Endothelial cell (in vitro differentiated cells): ENCODE measurements at places on chromosomes 4 and X. TPM values are rescaled to one million over a fixed set of nuclear protein-coding genes. Genes with fewer than 3 reads are reported as not detected.

The TCEAL1 gene
- 12.5 TPM for total RNA-seq

The HAND2 gene
- total RNA-seq: 1.5 TPM

The RTL3 gene
- not detected for total RNA-seq

The NSD2 gene
- 93.5 TPM for total RNA-seq

The RS1 gene
- total RNA-seq: not detected

The PRR32 gene
- total RNA-seq: not detected

The ASMT gene
- total RNA-seq: 0.31 TPM

The BTC gene
- total RNA-seq: 0.13 TPM

The GAGE12J gene
- not detected for total RNA-seq

The ZNF141 gene
- 17.0 TPM for total RNA-seq

The HS6ST2 gene
- total RNA-seq: 1.1 TPM

The PTTG2 gene
- total RNA-seq: not detected

The TBC1D8B gene
- 3.6 TPM for total RNA-seq

The NOCT gene
- total RNA-seq: 9.3 TPM

The TRIM2 gene
- total RNA-seq: 15.4 TPM

The TMEM271 gene
- total RNA-seq: not detected

The TCEAL6 gene
- total RNA-seq: not detected

The PIR gene
- total RNA-seq: 47.3 TPM

The F8A2 gene
- total RNA-seq: not detected

The CSAG2 gene
- total RNA-seq: not detected

The ADGRA3 gene
- 20.1 TPM for total RNA-seq

The XPNPEP2 gene
- 1.7 TPM for total RNA-seq

The NAP1L5 gene
- total RNA-seq: 4.4 TPM

The HSFX3 gene
- total RNA-seq: not detected

The CCDC160 gene
- total RNA-seq: 2.2 TPM

The MAGEA1 gene
- not detected for total RNA-seq

The MAP7D2 gene
- total RNA-seq: 2.7 TPM

The PFKFB1 gene
- total RNA-seq: 0.49 TPM

The ALG13 gene
- 29.0 TPM for total RNA-seq

The FGF16 gene
- 2.1 TPM for total RNA-seq

The SLC6A14 gene
- total RNA-seq: not detected

The AVPR2 gene
- total RNA-seq: 0.77 TPM

The MGAT4D gene
- 0.13 TPM for total RNA-seq

The CRLF2 gene
- not detected for total RNA-seq

The DGKK gene
- total RNA-seq: 0.49 TPM

The MTCP1 gene
- 15.2 TPM for total RNA-seq

The DNAAF6 gene
- 1.2 TPM for total RNA-seq

The RASGEF1B gene
- 10.7 TPM for total RNA-seq

The FAM47E gene
- 1.1 TPM for total RNA-seq

The STBD1 gene
- 1.8 TPM for total RNA-seq

The XAGE1A gene
- total RNA-seq: not detected

The NLGN3 gene
- 1.7 TPM for total RNA-seq

The NHS gene
- 5.3 TPM for total RNA-seq

The PPEF1 gene
- total RNA-seq: not detected

The TMSB15A gene
- 11.2 TPM for total RNA-seq

The MAGEB2 gene
- not detected for total RNA-seq

The LRP2BP gene
- 0.92 TPM for total RNA-seq

The SLC4A4 gene
- total RNA-seq: 5.0 TPM

The NCBP2L gene
- not detected for total RNA-seq

The NLGN4X gene
- 51.3 TPM for total RNA-seq
